ENCODE measurements at places on chromosomes 16 and 17.

- no peak for DNase-seq
Measured at GRCh38 chr17:77782201-77782600, 176.3 kb upstream of the TNRC6C start.

GRCh38 chr16:5604770-5605169, 507.2 kb upstream of the EEF2KMT start:
- DNase-seq = no peak

DNA sequence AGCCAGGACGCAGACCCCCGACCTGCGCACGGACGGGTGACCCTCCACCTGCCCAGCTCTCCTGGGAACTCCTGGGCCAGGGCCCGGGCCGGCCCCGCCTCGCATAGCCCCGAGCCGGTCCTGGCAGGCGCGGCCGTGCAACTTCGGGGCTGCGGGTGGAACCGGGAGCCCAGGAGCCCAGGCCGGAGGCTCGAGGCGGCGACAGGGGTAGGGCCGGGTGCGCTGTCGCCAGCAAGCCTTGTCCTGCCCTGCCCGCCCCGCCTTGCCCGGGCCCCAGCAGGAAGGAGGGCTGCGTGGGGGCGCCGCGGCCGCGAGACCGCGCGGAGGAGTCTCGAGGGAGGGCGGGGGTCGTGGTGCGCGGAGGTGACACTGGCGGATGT, 408 bp downstream of the LMF1 start:
- no peak for DNase-seq

DNA sequence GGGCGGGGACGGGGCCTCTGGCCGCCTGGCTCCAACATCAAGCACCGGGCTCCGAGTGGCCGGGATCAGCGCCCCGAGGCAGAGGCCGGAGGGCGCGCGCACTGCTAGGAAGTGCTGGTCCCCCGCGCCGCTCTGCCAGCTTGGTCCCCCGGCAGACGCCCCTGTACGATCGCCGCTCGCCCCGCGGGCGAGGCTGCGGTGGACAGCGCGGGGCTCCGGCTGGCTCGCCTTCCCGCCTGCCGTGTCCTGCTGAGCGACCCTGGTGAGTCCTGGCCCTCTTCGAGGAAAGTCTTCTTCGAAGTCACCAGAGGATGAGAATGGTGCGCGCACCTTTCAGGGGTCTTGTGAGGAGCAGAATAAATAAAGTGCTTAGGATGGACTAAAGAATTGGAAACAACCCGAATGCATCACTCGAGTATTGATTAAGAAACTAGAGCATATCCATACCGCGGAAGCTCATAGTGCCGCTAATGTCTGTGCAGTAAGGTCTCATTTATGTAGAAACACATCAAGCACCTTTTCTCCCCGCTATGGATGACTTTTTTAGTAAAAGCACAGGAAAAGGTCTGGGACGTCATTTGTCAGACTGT, 392 bp downstream of the ZNF213 start:
- no peak for DNase-seq

GRCh38 chr17:78559749-78560368, 17.3 kb downstream of the DNAH17 start:
- no peak for DNase-seq

DNA sequence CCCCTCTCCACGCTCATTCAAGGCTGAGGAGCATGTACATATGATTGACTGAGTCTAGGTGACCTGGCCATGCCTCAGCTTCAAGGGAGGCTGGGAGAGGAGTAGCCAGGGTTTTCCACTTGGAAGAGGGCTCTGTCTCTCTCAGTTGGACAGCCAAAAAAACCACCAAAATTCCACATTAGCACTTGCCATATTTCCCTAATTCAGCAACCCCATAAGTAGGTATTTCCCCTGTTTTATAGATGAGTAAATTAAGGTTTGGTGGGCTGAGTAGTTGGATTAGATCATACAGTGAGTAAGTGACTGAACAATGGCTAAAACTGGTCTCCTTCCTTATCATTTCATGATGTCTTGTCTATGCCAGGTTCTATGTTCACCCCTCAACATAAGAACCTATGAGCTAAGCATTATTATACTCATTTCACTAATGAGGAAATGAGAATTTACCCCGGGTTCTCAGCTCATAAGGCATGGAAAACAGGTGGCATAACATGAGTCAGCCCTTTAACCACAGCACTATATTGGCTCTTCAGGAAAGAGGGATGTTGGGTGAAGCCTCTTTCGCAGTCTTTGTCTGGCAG, 68.0 kb upstream of the GAS7 start:
- no peak for DNase-seq

DNA sequence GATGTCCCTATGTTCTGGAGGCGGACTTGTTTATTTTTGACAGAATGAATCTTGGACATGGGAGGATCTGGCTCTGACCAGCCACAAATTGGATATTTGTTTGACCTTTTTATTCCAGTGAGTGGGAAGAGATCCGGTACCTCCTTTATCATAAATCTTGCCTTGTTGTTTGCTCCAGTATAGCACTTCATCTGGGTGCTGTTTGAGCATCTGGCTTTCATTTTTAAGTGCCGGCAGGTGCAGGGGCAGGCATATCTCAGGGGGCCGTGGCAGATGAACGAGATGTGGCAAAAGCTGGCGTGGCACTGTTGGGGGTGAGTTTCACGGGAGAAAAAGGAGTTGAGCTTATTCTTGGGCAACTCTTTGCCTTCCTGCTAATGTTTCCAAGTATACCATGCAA, 37.8 kb downstream of the MSI2 start:
- DNase-seq = no peak

GRCh38 chr17:21164216-21164615, 37.5 kb downstream of the DHRS7B start:
- DNase-seq = no peak

GRCh38 chr17:44464037-44464436, 39.2 kb downstream of the GPATCH8 start:
- DNase-seq = no peak

DNA sequence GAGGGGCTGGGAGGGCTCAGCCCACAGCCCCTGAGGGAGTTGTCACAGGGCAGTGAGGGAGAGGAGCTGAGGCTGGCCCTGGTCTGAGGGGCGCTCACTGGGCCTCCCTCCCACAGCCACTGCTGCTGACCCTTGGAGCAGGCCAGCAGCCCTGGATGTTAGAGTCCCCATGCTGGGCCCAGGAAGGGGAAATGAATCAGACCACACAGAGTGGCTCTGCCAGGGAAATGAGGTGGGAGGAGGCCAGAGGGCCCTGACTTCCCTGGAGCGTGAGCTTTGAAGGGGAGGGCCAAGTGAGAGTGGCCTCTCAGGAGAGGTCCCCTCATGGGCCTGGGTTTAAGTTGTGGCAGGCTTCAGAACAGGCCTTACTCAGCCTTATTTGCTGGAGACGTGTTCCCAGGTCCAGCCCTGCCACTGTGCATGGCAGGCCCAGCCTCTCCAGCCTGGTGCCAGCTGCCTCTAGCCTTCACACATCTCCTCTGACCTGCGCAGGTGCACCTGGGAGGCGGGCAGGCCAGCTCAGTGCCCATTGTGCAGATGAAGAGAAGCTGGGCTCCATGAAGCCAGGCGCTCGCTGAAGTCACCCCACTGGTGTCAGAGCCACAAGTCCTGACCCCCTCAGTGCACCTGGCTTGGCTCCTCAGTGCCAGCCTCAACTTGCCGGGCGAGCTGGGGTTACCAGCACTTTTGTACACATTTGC, 15.4 kb downstream of the GPT2 start:
- DNase-seq = no peak

DNA sequence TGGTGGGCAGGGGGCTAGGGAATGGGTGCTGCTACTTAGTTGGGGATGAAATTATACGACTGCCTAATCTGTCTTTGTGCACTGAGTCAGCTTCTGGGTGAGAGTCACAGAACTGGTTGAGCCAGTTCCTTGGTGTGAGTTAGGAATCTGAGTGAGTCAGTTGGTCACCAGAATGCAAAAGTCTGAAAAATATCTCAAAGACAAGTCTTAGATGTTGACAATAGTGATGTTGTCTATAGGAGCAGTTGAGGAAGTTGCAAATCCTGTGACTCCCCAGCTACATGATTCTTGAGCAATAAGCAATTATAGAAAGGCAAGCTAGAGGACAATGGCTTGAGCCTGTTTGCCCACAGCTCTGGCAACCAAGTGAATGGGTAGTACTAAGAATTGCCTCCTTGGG, 399.2 kb downstream of the CNTNAP4 start:
- no peak for DNase-seq

DNA sequence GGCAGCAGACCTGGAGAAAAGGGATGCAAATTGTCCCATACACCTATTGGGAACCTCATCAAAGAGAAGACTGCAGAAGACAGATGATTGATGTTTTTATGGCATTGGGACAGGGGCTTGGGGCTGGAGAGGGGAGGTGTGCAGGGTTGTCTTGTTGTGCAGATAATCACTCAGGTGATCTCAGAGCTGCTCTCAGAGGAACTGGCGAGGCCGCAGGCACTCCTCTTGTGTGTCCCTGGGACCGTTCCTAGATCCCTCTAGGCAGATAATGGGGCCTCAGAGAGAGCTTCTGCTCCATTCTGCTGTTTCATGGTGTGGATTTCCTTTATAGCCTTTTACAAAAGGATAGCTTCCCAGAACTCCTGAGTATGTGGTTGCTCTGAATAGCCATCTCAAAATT, 1.6 kb downstream of the RNF213 start:
- DNase-seq = no peak

GRCh38 chr17:74012465-74012864, 191.0 kb upstream of the RPL38 start:
- DNase-seq = no peak

DNA sequence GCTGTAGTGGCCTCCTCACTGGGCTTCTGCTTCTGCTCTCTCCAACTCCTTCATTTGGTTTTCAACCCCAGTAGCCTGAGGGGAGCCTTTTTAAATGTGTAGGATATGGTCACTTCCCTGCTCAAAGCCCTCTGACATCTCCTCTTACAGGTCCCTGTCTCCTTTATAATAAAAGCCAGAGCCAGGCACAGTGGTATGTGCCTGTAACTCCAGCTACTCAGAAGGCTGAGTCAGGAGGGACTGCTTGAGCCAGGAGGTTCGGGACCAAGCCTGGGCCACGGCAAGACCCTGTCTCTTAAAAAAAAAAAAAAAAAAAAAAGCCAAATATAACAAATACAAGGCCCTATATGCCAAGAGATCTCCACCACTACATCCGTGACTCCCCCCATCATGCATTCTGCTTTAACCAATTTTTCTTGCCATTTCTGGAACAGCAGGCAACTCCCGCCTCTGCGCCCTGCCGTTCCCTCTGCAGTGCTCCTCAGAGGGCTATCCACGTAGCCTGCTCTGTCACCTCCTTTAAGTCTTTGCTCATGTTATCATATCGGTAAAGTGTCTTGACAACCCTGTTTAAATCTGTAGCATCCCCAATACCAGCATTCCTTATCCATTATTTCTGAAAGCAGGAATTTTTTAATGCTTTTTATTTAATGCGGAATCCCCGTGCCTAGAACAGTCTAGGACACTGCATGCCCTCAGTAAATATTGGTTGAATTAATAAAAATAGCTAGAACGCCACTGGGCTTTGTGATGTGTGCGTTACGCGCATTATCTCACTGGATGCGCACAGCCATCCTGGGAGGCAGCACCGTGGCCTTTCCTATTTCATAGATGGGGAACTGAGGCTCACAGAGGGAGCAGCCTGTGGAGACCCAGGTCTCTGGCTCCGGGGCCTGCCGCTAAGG, 9.5 kb downstream of the ZNF771 start:
- no peak for DNase-seq

- no peak for DNase-seq
Measured at GRCh38 chr17:41324180-41325075, 8.9 kb upstream of the KRTAP17-1 start.

- DNase-seq = no peak
Measured at GRCh38 chr16:29826342-29826695, 6.1 kb downstream of the MVP start.

DNA sequence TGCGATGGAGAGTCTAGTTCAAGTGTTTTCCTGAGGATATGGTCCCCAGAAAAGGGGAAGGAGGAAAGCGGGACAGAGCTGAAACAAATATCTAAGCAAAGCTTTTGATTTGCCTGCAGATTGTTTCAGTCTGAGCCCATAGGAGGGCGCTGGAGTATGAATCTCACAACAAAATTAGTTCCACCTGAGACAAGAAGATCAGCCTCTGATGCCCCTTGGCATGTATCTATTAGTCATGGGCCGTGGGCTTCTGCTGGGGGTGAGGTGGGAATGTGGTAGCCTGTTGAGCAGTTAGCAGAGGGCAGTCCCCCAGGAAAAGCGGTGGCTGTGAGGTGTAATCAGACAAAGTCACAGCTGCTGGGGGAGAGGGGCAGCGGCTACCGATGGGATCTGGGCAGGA, 446.9 kb downstream of the CA10 start:
- DNase-seq = no peak

DNA sequence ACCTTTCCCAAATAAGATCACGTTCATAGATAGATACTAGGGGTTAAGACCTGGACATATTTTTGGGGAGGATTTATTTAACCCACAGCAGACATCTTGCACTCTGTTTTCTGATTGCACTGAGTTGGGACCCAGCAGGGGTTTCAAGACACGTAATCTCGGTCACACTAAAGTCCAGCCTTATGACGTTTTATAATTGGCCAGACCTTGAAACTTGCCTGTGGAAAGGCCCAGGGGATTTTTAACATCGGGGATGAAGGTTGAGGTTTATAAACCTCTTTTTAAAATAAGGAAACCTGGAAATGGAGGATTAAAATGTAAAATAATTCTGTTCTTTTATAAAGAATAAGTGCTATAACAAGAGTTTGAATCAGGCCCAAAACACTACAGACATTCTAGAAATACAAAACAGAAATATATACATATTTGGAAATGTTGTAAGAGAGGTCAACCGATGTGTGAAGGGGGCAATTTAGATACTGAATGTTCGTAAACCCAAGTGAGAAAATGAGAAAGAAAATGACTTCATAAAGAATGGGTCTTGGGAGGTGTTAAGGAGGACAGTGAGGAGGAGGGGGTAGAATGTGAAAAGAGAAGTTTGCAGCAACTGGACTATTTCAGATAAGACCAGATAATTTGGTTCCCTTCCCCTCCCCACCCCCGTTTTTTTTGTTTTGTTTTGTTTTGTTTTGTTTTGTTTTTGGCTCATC, 61.1 kb upstream of the NOL11 start:
- DNase-seq = no peak

- no peak for DNase-seq
Measured at GRCh38 chr16:11914210-11915113, 1.3 kb downstream of the GSPT1 start.

DNA sequence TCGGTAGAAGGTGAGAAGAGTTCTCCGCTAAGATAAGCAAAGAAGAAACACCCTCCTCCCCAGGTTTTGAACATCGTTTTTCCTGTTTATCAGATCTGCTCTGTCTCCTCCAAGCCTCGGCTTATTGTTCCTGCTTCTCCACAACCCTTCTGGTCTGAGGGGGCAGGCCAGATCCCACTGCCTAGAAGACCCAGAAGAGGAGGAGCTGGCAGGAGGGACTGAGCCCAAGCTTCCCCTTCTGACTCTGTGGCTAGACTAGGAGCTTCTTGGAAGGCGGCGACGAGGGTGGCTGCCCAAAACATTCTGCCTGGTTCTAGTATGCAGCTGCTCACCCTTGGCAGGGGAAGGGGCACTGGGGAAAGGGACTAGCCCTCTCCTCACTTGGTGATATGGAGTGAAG, 5.2 kb upstream of the HOXB5 start:
- no peak for DNase-seq

GRCh38 chr17:1560101-1560857, 2.3 kb downstream of the PITPNA start:
- no peak for DNase-seq
